ENCODE measurements at places on chromosomes 1 and 21.

DNA sequence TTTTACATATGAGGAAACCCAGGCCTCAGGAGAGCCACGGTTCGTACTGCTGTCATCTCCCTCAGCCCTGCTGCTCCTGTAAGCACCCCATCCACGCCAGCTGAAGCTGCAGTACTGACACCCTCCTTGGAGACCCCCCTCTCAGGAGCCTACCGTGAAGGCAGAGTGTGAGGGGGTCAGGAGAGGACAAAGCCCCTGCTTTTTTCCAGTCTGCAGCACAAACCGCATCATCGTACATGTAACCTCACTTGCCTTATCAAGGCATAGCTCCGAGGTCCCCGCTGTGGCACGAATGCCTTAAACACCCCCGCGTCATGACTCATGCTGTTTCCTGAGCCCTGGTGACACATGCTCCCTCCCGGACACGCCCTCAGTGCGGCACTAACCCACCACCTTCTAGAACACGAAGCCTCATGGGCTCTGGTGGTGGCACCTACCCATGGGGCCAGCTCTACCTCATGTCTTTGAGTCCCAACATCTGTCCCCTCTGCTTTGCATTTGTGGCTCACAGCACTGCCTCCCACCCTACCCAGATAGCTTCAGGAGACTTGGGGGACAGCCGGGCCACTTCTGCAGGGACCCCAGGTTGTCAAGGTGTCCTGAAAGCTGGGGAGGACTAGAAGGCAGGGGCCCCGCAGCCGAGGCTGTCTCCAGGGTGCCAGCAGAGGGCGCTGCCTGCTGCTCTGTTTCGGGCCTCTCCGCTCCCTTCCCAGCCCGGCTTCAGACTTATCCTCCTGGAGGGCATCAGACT is 4.9 kb downstream of the SH3BGRL3 start:
- peak; percentile 64 for DNase-seq

GRCh38 chr21:42580076-42580792 is 66.6 kb downstream of the SLC37A1 start:
- DNase-seq: no peak

GRCh38 chr1:171807556-171807955 is 26.1 kb downstream of the METTL13 start:
- DNase-seq: no peak

- DNase-seq: no peak
Measured at GRCh38 chr1:235009561-235010306, 118.9 kb downstream of the TOMM20 start.

DNA sequence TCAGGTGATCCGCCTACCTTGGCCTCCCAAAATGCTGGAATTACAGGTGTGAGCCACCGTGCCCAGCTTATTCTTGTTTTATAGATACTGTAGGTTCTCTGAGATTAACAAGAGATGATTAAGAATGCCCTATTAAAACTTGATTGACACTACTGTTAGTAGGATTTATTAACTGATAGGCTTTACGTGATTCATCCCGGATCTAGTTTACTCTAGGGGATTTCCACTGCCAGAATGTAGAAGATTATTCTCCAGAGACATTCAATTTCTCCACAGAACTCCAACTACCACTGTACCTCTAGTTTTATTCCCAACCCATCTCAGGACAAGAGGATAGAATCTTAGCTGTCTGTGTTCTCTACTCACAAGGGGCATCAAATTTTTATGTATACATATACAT is 26.3 kb upstream of the RBM34 start:
- DNase-seq: no peak

DNA sequence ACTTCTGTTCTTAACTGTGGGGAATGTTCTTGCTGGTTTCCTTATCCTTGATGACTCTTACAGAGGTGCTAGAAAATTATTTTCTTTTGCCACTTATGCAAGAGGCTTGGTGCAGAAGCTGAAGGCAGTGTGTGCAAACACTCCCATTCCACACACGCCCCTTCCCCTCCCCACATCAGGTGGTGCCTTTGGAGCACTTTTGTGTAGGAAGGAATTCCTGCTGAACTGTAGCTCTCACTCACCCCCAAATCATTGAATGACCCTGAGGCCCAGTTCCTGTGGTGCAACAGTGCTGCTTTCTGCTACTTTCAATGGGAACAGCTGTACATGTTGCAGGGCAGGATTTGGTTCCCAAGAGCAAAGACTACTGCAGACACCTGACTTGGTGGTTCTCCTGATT is 101.8 kb downstream of the CD247 start:
- no peak for DNase-seq

DNA sequence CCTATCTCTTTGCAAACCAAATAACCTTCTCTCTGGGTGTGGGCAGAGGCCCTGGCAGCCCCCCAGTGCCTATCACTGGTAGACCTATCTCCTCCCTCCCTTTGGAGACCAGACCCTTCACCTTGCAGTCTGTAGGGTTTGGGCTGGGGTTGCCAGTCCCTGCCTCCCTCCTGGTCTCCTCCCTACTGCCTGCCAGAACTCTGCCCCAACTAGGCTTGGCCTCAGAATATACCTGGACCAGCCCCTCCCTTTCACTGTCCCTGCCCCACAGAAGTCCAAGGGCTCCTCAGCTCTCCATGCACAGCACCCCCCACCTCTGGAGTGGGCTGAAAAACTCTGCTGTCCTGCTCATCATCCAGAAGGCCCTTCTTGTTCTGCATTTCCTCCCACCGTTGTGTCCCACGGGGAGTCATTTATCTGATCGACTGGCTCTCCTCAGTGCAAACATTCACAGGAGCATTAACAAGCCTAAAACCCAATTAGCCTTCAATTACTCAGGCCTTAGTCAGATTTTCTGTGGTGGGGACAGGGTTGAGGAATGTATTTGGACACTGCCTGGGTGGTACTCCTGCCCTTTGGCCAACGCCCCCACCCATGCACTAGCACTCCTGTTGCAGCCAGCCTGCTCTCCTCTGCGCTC is 27.7 kb upstream of the DMBX1 start:
- no peak for DNase-seq

DNA sequence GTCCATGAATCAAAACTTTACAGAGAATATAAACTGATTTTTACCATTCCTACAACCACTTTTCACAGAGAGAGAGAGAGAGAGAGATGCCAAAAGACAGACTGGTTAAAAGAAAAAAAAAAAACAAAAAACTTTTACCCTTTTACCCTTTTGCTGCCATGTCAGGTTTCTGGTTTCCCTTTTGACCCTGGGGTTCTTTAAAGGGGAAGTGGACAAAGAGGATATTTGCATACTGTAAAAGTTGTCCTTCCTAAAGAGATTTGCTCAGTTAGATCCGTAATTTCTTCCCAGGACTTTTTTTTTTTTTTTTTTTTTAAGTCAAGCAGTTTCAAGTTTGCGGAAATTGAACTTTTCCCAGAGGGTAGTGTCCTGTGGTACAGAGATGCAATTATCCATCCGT is 287.8 kb upstream of the RGS18 start:
- DNase-seq: no peak

DNA sequence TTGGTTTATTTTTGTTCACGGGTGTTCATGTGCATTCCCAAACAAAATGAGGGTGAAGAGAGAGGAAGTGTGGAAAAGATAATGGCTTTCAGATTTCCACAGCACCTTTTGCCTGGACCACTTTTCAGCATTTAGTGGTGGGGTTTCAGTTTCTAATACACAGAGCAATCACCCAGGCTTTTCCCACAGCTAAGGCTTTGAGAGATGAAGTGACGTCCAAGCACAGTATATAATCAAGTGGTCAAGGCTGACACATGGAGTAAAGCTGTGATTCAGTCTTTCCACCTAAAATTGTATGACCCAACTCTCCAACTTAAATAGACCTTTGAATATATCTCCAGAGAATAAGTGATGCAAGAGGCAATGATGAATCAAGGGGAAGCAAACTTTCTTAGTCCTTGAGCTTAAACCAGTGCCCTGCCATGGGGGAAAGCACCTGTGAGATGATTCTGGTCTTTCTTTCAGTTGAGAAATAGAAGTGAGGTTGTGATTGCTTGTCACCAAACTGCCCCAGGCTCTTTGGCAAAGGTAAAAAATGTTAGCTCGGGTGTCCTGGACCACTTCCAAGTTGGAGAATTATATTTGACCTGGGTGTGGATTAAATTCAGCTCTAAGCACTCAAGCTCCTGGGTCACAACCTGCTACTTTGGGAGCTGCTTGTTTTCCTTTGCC is 2.4 kb upstream of the PIK3R3 start:
- no peak for DNase-seq

DNA sequence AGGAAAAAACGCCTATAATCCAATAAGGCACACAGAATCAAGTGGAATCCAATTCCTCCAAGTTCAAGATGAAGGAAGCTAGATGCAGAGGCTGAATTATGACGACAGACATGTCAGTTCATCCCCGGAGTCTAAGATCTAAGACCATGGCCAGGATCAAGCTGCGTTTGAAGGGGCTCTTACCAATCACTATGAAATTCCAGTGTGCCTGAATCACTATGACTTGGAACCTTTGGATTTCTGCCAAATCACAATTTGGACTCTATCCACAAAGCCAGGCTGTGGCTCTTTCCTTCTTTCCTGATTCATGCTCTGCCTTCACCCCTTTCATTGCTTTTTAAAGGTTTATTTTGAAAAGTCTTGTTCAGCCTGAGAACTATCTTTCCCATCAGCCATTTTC is 17.1 kb downstream of the OLIG2 start:
- no peak for DNase-seq

Data from frontal cortex (tissue), 4 donors.